Uterus (tissue), 4 donors: ENCODE measurements at places on chromosomes 11 and 22. TPM values are rescaled to one million over a fixed set of nuclear protein-coding genes. Genes with fewer than 3 reads are reported as not detected.

SLN gene
- total RNA-seq: 2.3 TPM

SYT9 gene
- 5.8 TPM for total RNA-seq

NRGN gene
- total RNA-seq: not detected

RIMBP3C gene
- not detected for total RNA-seq

PANX3 gene
- total RNA-seq: not detected

SCGB2A2 gene
- total RNA-seq: not detected

DNA sequence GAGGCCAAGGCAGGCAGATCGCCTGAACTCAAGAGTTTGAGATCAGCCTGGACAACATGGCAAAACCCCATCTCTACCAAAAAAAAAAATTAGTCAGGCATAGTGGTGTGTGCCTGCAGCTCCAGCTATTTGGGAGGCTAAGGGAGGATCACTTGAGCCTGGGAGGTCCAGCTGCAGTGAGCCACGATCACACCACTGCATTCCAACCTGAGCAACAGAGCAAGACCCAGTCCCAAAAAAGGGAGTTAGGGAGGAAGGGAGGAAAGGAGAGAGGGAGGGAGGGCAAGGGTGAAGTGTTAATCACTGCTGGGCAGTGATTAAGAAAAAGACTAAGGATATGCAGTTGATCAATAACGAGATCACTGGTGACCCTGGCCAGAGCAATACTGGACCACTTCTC lies 56.0 kb upstream of the APOA1 start:
- no peak for DNase-seq

- DNase-seq: no peak
Measured at GRCh38 chr11:29183301-29183700, 833.5 kb downstream of the KCNA4 start.

DNA sequence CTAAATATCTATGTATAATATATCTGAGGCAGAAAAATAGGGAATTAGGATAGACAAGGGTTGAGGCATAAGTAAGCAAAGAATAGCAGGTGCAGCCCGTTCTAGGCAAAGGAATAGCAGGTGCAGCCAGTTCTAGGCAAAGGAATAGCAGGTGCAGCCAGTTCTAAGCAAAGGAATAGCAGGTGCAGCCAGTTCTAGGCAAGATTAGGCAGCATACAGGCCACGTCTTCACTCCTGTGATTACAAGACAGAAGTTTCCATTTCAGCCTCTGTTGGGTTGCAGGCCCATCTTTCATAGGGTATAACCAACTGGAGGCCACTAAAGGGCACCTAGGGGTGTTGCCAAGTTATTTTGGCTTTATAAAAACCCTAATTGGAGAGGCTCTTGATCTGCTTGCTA lies 28.8 kb upstream of the CHORDC1 start:
- no peak for DNase-seq

DNA sequence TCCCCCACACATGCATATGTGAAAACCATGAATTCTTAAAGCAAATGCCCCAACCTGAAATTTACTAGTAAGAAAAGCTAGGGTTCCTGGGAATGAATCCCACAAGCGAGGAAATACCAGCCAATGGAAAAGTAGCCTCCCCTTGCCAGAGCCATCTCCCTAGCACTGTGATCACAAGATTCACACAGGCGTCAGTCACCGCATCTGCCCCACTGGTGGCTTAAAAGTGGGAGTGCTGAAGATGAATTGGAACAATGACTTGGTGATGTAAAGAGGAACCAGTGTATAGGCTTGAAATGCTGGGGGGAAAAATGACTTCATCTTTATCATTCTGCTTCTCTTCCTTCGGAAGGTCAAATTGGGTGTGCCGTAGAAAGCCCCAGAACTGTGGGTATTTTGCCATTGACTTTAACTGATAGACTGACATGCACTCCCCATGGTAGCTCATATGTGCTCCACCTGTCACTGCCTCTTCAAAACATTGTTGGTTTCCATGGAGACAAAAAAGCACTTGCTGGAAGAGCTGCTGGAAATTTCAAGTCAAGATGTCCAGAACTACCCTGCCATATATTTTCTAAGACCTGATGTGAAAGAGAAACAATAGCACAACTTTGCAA lies 19.2 kb upstream of the ASPHD2 start:
- no peak for DNase-seq

- no peak for DNase-seq
Measured at GRCh38 chr11:75902631-75903030, 87.6 kb downstream of the UVRAG start.

GRCh38 chr22:44816141-44816540 lies 63.8 kb downstream of the ARHGAP8 start:
- DNase-seq: no peak

- peak; percentile 94 for DNase-seq
Measured at GRCh38 chr11:117199053-117199915, at the start of gene TAGLN. Gene TAGLN, plus strand, starts transcription at chr11:117199370. Its CDS starts 3,644 bp downstream, at chr11:117203014.

GRCh38 chr11:94769880-94770279 lies 1.7 kb downstream of the AMOTL1 start:
- no peak for DNase-seq

DNA sequence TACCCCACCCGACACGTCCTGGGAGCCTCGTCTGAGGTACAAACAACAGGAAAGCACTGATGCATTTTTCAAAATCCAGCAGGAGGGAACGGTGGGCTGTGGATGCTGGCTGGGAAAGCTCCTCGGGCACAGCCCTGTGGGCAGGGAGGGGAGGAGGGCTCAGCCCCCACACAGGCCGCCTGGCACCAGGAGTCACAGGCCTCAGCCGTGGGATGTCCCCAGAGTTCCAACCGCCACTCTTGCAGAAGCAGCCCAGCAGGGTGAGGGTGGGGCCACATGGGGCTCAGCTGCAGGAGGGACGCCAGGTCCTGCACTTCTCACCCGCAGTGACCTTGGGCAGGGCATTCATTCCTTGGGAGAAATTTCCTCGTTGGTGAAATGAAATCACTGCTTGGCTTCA lies 274.6 kb downstream of the BRD1 start:
- DNase-seq: no peak

GRCh38 chr22:48827904-48828555 lies 999.6 kb downstream of the BRD1 start:
- no peak for DNase-seq

DNA sequence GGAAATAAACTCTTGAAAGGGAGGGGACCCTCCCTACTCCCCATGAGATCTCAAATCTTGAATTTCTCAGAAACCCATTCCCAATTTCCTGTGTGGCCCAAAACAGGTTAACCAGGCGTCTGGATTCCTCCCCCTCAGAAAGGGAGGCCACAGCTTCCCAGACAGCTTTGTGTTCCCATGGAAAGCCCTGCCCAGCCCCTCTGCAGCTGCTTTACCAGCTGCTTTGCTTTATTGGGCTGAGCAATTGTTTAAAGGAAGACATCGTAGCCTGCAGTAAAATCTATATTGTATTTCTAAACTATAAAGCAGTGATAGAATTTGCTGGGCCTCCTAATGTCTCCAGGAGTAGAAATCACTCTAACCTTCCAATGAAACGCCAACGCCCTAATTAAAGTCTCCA lies 97.4 kb downstream of the CHST1 start:
- no peak for DNase-seq

DNA sequence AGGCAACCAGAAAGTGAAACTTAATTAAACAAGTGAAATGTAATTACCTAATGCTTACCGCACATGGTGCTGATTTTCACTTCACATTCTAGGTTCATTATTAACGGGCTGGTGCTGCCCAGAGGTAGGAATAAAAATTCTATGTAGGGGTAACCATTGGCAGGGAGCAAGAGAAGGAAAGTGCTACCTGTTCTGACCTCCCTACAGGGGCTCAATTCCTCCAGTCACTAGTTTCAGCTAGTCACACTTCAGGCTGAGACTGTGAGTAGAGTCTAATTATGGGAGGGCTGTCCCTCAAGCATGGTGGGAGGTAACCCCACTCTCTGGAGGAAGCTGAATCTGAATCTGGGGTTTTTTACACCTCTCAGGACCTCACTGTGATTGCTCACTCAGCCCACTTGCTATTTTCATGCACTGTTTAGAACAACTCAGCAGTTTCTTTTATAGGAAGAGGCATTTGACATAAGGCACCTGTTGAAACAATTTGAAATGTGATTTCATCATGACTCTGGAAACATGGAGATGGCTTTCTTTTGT lies 75.4 kb downstream of the MAML2 start:
- no peak for DNase-seq

GRCh38 chr11:1497600-1497999 lies 11.0 kb upstream of the MOB2 start:
- DNase-seq: peak; percentile 4

GRCh38 chr11:36309779-36310178 lies 13.7 kb downstream of the PRR5L start:
- DNase-seq: no peak

GRCh38 chr11:63547061-63547460 lies 10.5 kb downstream of the PLAAT4 start:
- no peak for DNase-seq

GRCh38 chr11:95766701-95767100 lies 22.9 kb downstream of the FAM76B start:
- no peak for DNase-seq
